ENCODE measurements at places on chromosomes 6 and 20.

DNA sequence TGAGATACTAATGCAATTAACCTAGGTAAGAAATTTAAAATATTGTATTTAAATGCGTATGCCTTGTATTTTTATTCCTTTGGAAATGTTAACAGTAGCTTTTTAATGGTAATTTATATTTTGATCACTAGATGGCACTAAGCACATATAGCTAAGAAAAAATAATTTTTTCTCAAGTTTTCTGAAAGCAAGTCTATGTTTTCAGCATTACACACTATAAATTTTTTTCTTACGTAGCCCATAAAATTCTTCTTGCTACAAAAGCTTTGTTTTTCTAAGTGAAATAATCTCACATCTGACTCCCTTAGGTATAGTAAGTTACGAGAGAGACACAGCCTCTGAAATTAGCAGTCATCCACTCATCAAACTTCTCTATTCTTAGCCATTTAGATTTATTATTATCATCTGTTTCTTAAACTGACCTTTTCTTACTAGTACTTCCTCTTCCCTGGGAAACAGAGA, 35.7 kb downstream of the TSPYL4 start:
- H3K27me3 ChIP-seq: no peaks in the 10 kb centered on the region
- peak overlapping the region; percentile 27 for H3K27ac ChIP-seq
- H3K4me1 ChIP-seq: peaks cover 45% of the 10 kb centered on the region
- H3K36me3 ChIP-seq: no peaks in the 10 kb centered on the region
- DNase-seq: no peak
- no peak overlapping the region for H3K4me3 ChIP-seq

DNA sequence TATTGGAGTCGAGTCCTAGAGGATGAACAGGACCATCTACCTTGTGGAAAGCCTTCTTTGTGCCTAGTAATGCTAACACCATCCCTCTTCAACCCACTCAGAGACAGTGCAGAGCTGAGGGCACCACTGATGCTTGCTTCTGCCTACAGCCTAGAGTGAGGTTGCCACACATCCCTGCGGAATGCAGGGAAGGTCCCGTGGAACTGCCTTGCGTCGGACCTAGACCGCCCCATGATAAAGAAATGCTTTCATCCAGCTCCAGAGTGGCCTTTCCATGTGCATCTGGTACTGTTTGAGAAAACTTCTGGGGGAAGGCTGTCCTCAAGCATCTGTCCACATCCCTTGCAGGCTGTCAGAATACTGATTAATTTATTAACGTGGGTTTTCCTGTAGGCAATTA, 168.4 kb downstream of the PHACTR1 start:
- peaks cover 11% of the 10 kb centered on the region for H3K27me3 ChIP-seq
- no peak overlapping the region for H3K27ac ChIP-seq
- no peaks in the 10 kb centered on the region for H3K4me1 ChIP-seq
- no peaks in the 10 kb centered on the region for H3K36me3 ChIP-seq
- DNase-seq: no peak
- H3K4me3 ChIP-seq: no peak overlapping the region

- H3K4me1 ChIP-seq: peaks cover 35% of the 10 kb centered on the region
- no peak for DNase-seq
- H3K4me3 ChIP-seq: no peak overlapping the region
- no peak overlapping the region for H3K27ac ChIP-seq
Measured at GRCh38 chr20:59948828-59949720, 8.9 kb downstream of the FAM217B start.

GRCh38 chr6:131368198-131368911, 204.7 kb upstream of the ARG1 start:
- H3K27me3 ChIP-seq: peaks cover 8% of the 10 kb centered on the region
- H3K4me1 ChIP-seq: peaks cover 5% of the 10 kb centered on the region
- DNase-seq: no peak
- no peak overlapping the region for H3K4me3 ChIP-seq
- H3K36me3 ChIP-seq: peaks cover 3% of the 10 kb centered on the region
- no peak overlapping the region for H3K27ac ChIP-seq

DNA sequence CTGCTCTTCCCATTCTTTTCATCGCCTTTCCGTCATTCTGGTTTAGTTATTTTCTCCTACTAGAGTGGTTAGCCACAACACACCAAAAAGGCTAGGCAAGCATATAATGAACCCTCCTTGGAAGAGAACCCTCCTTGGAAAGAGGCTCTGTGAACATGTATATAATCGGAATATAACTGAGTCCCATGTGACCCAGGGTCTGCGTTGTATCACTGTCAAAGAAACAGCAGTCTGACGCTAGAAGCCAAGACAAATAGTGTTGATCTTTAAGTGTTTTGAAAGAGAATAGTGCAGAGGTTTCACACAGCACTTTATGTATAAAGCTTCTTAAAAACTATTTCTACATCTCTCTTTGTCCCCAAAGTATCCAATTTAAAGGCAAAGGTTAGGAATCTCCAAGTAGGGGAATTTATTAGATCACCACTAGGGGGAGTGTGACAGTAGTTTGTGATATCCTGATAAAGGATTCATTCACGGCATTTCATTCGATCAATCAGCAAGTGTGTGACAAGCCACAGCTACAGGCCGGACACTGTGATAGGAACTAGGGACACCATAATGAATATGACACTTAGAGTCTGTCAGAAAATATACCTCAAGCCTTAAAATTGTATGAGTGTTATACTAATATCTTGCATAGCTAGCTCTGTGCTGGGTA, 395.3 kb downstream of the CD109 start:
- no peak for DNase-seq
- no peaks in the 10 kb centered on the region for H3K36me3 ChIP-seq
- no peaks in the 10 kb centered on the region for H3K27me3 ChIP-seq

DNA sequence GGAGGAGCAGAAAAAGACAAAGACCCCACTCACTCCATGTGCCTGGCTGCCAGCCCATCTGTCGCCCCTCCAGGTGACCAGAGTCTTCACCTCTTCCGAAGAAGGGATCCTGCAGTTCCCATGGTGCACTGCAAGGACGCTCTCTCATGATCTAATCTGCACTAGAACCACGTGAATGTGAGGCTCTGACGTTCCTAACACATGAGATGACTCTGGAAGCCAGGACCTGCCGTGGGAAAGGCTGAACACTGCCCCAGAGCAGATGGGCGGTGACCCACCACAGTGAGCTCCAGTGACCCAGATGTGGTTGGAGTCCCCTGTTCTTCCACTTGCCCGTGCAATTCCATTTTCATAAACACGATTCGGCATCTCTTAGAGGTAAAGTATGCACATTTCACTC, 39.6 kb upstream of the PDE10A start:
- no peak overlapping the region for H3K4me3 ChIP-seq
- peaks cover 2% of the 10 kb centered on the region for H3K27me3 ChIP-seq
- H3K4me1 ChIP-seq: peaks cover 53% of the 10 kb centered on the region
- no peak overlapping the region for H3K27ac ChIP-seq
- DNase-seq: no peak

DNA sequence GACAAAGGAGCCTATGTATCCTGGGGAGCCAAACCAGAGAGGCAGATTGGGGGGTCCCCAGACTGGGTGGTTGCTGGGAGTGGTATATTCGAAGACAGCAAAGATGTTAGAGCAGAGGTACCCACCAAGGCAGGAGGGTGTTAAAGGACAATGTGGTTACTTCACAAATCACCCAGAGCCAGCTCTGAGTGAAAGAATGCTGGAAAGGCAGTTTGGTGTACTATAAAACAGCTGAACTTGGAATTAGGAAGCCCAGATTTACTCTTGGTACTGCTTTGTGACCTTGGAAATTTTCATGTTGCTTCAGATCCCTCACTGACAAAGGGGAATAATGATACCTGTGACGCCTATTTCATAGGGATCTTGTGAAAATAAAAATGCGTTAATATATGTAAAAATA, 121.6 kb downstream of the CD164 start:
- H3K4me1 ChIP-seq: peaks cover 10% of the 10 kb centered on the region
- H3K27me3 ChIP-seq: no peaks in the 10 kb centered on the region
- H3K36me3 ChIP-seq: peaks cover 2% of the 10 kb centered on the region
- no peak overlapping the region for H3K4me3 ChIP-seq
- H3K27ac ChIP-seq: peak overlapping the region; percentile 37
- no peak for DNase-seq

DNA sequence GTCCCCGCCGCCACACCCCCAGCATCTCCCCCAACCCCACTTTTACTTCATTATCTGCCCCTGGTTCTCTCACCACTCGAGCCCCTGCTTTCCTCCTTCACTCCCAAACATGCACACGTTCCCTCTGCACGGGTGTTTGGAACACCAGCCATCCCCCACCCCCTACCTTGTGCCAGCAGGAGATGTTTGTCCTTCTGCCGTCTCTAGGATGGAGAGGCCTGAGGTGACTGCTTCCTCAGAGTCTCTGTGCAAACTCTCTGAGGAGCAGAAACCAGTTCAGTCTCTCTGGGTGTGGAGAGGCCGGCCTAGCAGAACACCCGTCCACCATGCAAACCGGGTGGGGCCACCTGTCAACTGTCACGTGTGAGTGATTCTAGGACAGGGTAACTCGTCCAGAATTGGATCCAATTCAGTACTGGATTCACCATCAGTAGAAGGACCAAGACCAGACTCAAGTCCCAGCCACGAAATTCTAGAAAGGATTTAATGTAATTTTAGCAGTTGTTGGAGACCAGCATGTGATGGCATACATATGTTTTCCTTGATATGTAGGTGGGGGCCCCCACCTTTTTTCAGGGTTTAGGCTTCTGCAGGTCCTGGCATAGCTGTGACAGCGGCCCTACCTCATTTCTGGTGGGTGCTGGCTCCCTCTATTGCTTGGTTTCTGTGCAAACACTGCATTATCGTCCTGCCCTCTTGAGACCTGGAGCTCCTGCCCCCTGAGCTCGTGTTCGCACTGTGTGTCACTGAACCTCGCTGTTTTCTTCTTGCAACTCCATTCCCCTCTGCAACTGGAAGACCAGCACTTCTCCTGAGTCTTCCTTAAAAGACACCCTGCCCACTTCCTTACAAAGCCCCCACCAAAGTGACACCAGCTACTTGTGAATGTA, at the start of gene RAET1E:
TSS of gene RAET1E (minus strand) at position 259 of the 890 bp plus-strand sequence. CDS start 7,212 bp downstream, outside the sequence.
- no peak for DNase-seq
- H3K27me3 ChIP-seq: no peaks in the 10 kb centered on the region
- H3K4me1 ChIP-seq: peaks cover 39% of the 10 kb centered on the region
- H3K27ac ChIP-seq: peak within 1 kb of the TSS; percentile 93

DNA sequence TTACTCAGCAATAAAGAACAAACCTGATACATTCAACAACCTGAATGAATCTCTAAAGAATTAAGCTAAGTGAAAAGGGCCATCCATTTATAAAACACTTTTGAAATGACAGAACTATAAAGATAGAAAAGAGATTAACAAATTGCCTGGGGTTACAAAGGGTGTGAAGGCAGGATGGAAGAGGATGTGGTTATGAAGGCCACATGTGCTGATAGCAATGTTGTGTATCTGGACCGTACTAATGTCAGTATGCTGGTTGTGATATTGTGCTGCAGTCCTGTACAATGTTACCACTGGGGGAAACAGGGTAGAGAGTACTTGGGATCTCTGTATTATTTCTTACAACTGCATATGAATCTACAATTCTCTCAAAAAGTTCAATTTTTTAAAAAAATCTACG, 36.4 kb downstream of the ELOVL5 start:
- no peak overlapping the region for H3K4me3 ChIP-seq
- no peak for DNase-seq
- no peaks in the 10 kb centered on the region for H3K36me3 ChIP-seq
- peaks cover 92% of the 10 kb centered on the region for H3K4me1 ChIP-seq

GRCh38 chr6:2596222-2596621, 154.5 kb downstream of the MYLK4 start:
- no peaks in the 10 kb centered on the region for H3K4me1 ChIP-seq
- H3K36me3 ChIP-seq: no peaks in the 10 kb centered on the region
- H3K27ac ChIP-seq: no peak overlapping the region
- no peak overlapping the region for H3K4me3 ChIP-seq
- no peaks in the 10 kb centered on the region for H3K27me3 ChIP-seq

GRCh38 chr20:57693002-57693582, 16.7 kb downstream of the PMEPA1 start:
- H3K36me3 ChIP-seq: no peaks in the 10 kb centered on the region
- H3K4me3 ChIP-seq: no peak overlapping the region
- H3K4me1 ChIP-seq: peaks cover 92% of the 10 kb centered on the region
- H3K27me3 ChIP-seq: no peaks in the 10 kb centered on the region
- peak overlapping the region; percentile 65 for H3K27ac ChIP-seq

DNA sequence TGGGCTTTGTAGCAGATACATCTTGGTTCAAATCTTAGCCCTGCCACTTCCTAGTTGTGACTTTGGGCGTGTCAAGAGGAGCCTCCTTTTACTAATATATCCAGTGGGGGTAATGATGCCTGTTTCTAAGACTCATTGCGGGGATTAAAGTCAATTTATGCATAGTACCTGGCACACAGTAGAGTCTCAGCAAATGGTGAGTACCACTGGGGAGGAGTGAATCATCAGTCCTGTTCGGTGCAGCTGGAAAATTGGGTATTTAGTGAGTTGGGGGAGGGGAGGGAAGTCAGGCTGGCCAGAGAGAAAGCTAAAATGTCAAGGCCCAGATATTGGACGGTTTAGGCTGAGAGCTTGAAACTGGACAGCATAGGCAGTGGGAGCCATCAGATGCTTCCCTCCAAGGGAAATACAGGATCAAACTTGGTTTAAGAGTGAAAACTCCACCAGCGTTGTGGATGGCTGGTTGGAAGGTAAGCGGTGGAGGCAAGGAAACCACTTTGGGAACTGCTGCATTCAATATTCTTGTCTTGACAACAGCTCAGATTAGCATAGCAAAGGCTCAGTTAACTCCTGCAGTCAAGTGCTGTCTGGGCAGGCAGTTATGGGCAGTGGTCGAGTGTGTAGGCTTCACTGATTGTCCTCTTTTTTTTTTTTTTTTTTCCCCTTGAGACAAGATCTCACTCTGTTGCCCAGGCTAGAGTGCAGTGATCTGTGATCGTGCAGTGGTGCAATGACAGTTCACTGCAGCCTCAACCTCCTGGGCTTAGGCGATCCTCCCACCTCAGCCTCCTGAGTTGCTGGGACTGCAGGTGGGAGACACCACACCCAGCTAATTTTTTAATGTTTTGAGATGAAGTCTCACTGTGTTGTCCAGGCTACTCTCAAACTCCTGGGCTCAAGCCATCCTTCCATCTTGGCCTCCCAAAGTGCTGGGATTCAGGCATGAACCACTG, 12.9 kb downstream of the PPP1R16B start:
- DNase-seq: no peak
- no peaks in the 10 kb centered on the region for H3K4me1 ChIP-seq
- H3K4me3 ChIP-seq: no peak overlapping the region

GRCh38 chr6:34680802-34681515, 15.6 kb downstream of the ILRUN start:
- no peak overlapping the region for H3K27ac ChIP-seq
- no peak overlapping the region for H3K4me3 ChIP-seq
- H3K4me1 ChIP-seq: peaks cover 9% of the 10 kb centered on the region
- no peaks in the 10 kb centered on the region for H3K27me3 ChIP-seq

DNA sequence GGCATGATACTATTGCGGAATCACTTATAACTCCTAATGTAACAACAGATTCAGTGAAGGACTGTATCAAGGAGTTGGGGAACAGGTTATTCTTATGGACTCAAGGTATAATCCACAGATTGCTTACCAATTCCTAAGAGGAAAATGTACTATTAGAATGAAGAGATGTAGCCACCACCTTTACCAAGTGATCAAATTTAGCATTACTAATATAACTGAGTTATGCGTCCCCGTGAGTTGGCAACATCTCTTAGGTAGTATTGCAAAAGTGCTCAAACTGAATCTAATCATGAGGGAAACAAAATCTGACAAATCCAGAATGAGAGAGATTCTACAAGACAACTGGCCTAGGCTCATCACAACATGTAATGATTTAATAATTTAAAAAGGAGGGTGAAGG, 777 bp upstream of the SNRNP48 start:
- H3K27me3 ChIP-seq: no peaks in the 10 kb centered on the region
- peaks cover 70% of the 10 kb centered on the region for H3K4me1 ChIP-seq
- H3K27ac ChIP-seq: peak overlapping the region; percentile 87
- peak overlapping the region; percentile 96 for H3K4me3 ChIP-seq
- DNase-seq: no peak

GRCh38 chr6:107840636-107841274, 16.6 kb upstream of the SCML4 start:
- no peaks in the 10 kb centered on the region for H3K27me3 ChIP-seq
- no peak for DNase-seq
- H3K4me1 ChIP-seq: no peaks in the 10 kb centered on the region
- no peak overlapping the region for H3K27ac ChIP-seq
- H3K36me3 ChIP-seq: no peaks in the 10 kb centered on the region
- no peak overlapping the region for H3K4me3 ChIP-seq
